ENCODE measurements at places on chromosomes 12 and 14. TPM values are rescaled to one million over a fixed set of nuclear protein-coding genes. Genes with fewer than 3 reads are reported as not detected.

The CLEC4A gene
- not detected for total RNA-seq

The CD27 gene
- total RNA-seq, result not detected

The EML1 gene
- 36.5 TPM for total RNA-seq

The C12orf56 gene
- total RNA-seq, result not detected

The RNF212B gene
- total RNA-seq, result not detected

The SRSF9 gene
- total RNA-seq, result 212 TPM

The A2ML1 gene
- total RNA-seq, result not detected

The CLEC2D gene
- total RNA-seq, result 0.65 TPM
